ENCODE measurements at places on chromosomes 11 and 22.
A peak's percentile ranks its signal among the peaks of the same experiment; 100 is the strongest.

- H3K27me3 ChIP-seq: no peaks in the 10 kb centered on the region
- H3K4me1 ChIP-seq: peaks cover 63% of the 10 kb centered on the region
- peak; percentile 91 for DNase-seq
- peak overlapping the region; percentile 100 for H3K27ac ChIP-seq
- H3K4me3 ChIP-seq: peak overlapping the region; percentile 89
Measured at GRCh38 chr22:38751422-38752346, 4.1 kb downstream of the SUN2 start.

GRCh38 chr11:130023204-130023603, 20.6 kb upstream of the PRDM10 start:
- DNase-seq: no peak
- H3K4me1 ChIP-seq: no peaks in the 10 kb centered on the region
- H3K36me3 ChIP-seq: no peaks in the 10 kb centered on the region
- H3K27me3 ChIP-seq: peaks cover 11% of the 10 kb centered on the region
- H3K4me3 ChIP-seq: no peak overlapping the region

GRCh38 chr11:83284501-83285150, 1.5 kb downstream of the CCDC90B start:
- no peak for DNase-seq
- H3K4me1 ChIP-seq: peaks cover 44% of the 10 kb centered on the region
- H3K36me3 ChIP-seq: peaks cover 28% of the 10 kb centered on the region
- peak overlapping the region; percentile 98 for H3K27ac ChIP-seq
- H3K4me3 ChIP-seq: peak overlapping the region; percentile 91

DNA sequence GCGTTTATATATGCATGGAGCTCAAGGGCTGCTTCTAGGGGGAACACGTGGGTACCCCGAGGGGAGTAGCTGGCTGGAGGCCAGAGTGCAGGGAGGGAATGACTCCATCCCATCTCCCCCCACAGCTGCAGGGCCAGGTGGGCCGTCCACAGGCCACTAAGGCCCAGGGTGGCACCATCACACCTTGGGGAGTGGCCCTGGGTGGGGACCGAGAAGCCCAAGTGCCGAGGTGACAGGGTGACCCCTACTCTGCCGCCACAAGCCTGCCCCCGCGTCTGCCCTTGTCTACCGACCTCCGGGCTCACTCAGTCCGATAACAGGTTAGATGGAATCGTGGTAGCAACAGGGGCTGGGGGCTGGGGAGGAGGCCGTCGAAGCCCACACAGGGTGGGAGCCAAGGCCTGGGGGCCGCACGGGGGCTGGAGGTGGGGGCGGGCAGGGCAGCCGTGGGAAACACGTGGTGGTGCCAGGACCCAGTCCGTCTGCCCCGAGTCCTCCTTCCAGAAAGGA, 125.7 kb downstream of the KCNQ1OT1 start:
- DNase-seq: peak; percentile 11
- no peak overlapping the region for H3K27ac ChIP-seq
- H3K4me3 ChIP-seq: no peak overlapping the region
- no peaks in the 10 kb centered on the region for H3K36me3 ChIP-seq

DNA sequence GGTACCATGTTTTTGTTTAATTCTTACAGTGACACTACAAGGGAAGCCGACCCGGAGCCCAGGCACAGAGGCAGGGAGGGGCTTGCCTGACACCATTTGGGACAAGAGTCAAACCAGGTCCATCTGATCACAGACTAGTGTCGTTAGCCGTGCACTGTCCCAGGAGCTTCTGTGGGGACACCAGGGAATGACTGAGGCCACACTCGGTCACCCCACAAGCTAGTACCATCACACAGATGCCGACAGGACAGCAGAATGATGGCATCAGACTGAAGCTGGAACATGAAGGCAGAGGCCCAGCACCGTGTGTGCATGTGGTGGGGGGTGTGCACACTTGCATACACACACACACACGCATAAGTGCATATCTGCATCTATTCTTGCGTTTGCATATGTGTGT, 61.5 kb upstream of the NECTIN1 start:
- no peak overlapping the region for H3K4me3 ChIP-seq
- DNase-seq: peak; percentile 8
- no peak overlapping the region for H3K27ac ChIP-seq
- peaks cover 11% of the 10 kb centered on the region for H3K27me3 ChIP-seq
- H3K4me1 ChIP-seq: no peaks in the 10 kb centered on the region
- no peaks in the 10 kb centered on the region for H3K36me3 ChIP-seq

GRCh38 chr22:35921777-35922176, 106.8 kb downstream of the RBFOX2 start:
- no peak overlapping the region for H3K4me3 ChIP-seq
- H3K36me3 ChIP-seq: no peaks in the 10 kb centered on the region
- H3K27me3 ChIP-seq: no peaks in the 10 kb centered on the region
- no peak overlapping the region for H3K27ac ChIP-seq

DNA sequence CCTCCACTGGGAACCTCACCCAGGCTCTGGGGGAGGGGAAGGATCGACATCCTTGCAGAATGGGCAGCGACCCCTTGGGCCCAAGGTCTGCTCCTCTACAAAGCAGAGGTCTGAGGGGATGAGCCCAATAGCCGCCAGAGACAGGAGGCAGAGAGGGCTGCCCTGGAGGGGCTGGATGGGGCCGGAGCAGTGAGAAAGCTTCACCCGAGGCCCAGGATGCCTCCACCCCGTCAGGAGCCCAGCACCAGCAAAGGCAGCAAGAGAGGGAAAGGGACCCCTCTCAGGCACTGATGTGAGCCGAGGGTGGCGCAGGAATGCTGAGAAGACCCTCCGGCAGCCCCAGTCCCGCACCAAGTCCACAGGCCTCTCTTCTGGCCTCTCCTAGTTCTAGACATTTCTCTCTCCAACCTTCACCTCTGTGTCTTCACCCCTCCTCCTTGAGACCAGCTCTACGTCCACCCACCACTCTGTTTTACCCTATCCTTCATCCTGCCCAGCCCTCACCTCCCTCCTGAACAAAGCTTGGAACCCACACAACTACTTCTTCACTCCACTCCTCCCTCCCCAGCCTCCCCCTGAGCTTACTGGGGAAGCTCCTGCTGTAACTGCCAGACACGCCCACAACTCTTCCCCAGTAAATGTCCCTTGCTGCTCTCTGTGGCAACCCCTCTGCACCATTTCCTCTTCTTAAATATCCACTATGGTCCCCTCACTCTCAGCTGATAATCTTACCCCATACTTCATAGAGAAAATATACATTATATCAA, 131.9 kb downstream of the MPPED1 start:
- H3K36me3 ChIP-seq: no peaks in the 10 kb centered on the region
- H3K27ac ChIP-seq: no peak overlapping the region
- H3K4me3 ChIP-seq: no peak overlapping the region
- H3K27me3 ChIP-seq: peaks cover 7% of the 10 kb centered on the region
- no peaks in the 10 kb centered on the region for H3K4me1 ChIP-seq

GRCh38 chr11:93921695-93922468, 71.5 kb upstream of the VSTM5 start:
- peak; percentile 40 for DNase-seq
- H3K4me3 ChIP-seq: no peak overlapping the region
- no peaks in the 10 kb centered on the region for H3K4me1 ChIP-seq
- H3K36me3 ChIP-seq: no peaks in the 10 kb centered on the region

DNA sequence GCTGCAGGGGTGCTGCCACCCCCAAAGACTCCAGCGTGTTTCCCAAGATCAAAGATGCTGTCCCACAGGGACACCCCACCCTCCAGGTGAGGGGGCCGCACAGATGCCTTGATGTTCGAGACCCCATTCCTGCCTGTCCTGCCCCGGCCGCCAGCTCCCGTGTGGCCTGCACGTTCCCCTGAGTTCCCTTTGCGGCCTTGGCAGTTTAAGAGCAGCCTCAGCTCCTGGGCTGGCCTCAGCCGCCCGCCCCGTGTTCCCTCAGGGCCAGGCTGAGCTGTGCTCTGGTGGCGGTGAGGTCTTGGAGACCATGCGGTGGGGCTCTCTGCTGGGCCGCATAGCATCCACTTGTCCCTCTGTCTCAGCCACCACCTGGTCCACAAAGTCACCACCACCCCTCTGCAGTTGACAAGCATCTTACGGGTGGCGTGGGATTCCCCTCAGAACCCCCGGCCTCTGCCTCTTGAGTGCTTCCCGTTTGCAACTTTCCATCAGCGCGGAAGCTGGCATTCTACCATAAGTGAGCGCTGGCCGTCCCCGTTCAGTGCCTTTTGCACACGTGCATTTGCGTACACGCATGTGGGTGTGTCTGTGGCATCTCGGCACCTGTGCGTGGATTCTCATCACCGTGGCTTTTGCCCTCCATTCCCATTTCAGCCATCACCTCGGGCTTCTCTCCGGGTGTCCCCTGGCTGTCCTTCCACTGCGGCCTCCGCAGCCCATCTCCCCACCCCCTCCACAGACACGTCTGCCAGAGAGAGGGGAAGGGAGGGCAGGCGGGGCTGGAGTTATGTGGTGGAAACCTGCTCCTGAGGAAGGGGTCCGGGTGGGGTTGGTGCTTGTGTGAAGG, 35.9 kb downstream of the CTTN start:
- DNase-seq: no peak
- no peak overlapping the region for H3K4me3 ChIP-seq
- H3K4me1 ChIP-seq: no peaks in the 10 kb centered on the region
- H3K27ac ChIP-seq: no peak overlapping the region
- peaks cover 5% of the 10 kb centered on the region for H3K27me3 ChIP-seq
- no peaks in the 10 kb centered on the region for H3K36me3 ChIP-seq

DNA sequence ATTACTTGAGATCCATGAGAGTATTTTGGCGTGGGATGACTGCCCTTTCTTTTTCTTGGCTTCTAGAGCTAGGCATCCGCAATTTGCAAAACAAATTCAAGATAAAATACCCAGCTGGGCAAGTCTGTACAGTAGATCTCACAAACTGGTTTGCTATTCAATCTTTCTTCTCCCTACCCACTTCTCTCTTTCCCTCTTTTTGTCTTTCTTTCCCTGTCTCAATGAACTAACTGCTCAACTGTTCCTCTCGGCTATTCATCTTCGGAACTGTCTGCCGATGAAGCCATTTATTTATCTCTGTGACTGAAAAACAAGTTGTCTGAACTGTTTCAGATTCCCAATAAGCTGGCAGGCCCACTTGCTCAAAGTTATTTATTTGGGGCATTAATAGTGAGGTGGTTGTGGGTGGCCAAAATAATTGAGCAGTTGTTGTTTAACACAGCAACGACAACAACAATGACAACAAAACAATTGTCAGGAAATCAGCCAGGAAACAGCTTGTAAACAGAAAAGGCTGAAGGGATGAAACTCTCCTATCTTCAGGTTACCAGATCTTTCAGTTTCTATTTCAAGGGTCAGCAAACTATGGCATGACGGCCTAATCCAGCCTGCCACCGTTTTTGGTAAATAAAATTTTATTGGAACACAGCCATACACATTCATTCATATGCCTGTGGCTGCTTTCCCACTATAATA, 76.0 kb upstream of the MTMR2 start:
- no peak for DNase-seq
- H3K4me1 ChIP-seq: peaks cover 7% of the 10 kb centered on the region
- H3K36me3 ChIP-seq: peaks cover 12% of the 10 kb centered on the region
- no peak overlapping the region for H3K4me3 ChIP-seq

DNA sequence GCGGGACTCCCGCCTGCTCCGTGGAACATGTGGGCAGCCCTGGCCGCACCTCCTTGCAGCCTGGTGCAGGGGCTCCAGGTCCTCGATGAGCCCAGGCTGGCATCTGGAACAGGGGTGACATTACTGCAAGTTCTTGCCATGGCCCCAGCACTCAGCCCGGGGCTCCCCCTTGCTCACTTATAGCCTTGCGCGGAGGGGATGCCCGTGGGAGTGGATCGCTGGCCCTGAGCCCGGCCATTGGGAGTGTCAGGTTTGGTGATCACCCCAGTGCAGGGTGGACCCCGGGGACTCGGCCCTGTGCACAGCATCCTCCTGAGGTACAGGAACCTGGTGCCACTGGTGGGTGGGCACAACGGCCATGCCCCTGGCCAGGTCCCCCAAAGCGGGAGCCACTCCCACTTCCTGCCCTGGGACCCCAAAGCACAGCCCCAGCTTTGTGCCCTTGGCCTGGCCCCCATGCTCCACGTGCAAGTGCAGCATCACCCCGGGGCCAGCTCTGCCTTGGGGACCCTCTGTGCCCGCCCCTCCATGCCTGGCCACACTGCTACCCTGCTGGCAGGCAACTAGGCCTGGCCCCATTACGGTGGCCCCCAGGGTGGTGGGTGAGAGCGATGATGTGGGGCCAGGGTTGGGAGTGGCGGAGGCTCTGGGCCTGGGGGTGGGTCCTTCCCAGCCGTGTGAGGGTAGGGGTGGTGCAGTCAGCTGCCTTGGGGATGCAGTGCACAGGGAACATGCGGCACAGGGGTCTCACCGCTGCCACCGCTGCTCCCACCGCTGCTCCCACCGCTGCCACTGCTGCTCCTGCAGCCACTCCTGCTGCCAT, 439.8 kb downstream of the TBC1D22A start:
- H3K36me3 ChIP-seq: no peaks in the 10 kb centered on the region
- H3K27me3 ChIP-seq: no peaks in the 10 kb centered on the region
- H3K4me3 ChIP-seq: no peak overlapping the region
- H3K27ac ChIP-seq: no peak overlapping the region

- DNase-seq: peak; percentile 52
- no peak overlapping the region for H3K27ac ChIP-seq
- no peak overlapping the region for H3K4me3 ChIP-seq
- no peaks in the 10 kb centered on the region for H3K27me3 ChIP-seq
Measured at GRCh38 chr11:3109921-3110706, 52.9 kb upstream of the CARS1 start.

DNA sequence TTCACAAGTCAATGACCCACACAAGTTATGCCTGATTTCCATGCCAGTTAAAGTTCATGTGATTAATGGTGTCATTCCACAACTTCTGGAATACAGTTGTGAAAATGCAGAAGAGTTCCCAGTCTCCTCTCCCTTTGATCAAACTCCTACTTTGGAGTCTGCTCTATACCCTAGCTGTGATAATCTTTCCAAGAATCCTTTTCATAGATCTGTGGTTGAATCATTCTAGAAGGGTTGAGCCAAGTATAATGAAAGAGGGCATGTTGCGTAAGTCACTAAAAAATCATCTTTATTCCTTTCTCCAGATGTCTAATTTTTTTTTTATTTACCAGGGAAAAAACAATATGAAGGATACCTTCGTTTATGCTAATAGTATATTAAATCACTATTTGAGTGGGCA, 89.7 kb upstream of the CARD18 start:
- DNase-seq: no peak
- H3K4me3 ChIP-seq: no peak overlapping the region
- peaks cover 3% of the 10 kb centered on the region for H3K27me3 ChIP-seq
- no peaks in the 10 kb centered on the region for H3K4me1 ChIP-seq
- H3K27ac ChIP-seq: no peak overlapping the region

DNA sequence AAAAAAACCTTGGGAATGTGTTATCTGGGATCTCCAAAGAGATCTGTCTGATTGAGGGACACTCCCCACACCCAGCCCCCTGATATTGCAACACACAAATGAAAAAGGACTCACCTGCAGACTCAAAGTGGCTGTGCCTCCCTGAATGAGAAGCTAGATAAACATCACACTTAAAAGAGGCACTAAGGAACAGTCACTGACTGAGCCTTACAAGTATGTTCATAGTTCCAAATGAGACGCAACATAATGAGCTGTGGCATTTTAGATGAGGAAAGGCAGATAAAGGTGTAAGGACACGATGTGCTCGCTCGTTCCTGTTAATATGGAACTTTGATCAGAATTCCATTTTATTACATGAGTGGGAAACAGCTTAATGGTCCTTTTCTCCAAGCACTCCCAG, 21.0 kb upstream of the CFAP300 start:
- H3K27ac ChIP-seq: no peak overlapping the region
- H3K4me1 ChIP-seq: no peaks in the 10 kb centered on the region
- no peak for DNase-seq
- H3K36me3 ChIP-seq: no peaks in the 10 kb centered on the region
